ENCODE measurements at places on chromosomes 1 and 21.

- DNase-seq: no peak
Observed at GRCh38 chr1:43493661-43494450, 36.8 kb upstream of the PTPRF start.

- DNase-seq: no peak
Observed at GRCh38 chr1:35454616-35455015, 102.6 kb downstream of the KIAA0319L start.

- no peak for DNase-seq
Observed at GRCh38 chr1:29372108-29372507, 135.8 kb downstream of the PTPRU start.

- no peak for DNase-seq
Observed at GRCh38 chr1:99644279-99645004, 1.5 kb upstream of the PALMD start.

GRCh38 chr1:203632941-203633340 lies 6.3 kb downstream of the ATP2B4 start:
- no peak for DNase-seq

GRCh38 chr1:246971090-246971721 lies 36.7 kb downstream of the ZNF695 start:
- peak; percentile 15 for DNase-seq

GRCh38 chr1:53037159-53037558 lies 24.9 kb upstream of the PODN start:
- DNase-seq: no peak

- DNase-seq: no peak
Observed at GRCh38 chr1:91124989-91125417, 103.2 kb upstream of the ZNF644 start.

DNA sequence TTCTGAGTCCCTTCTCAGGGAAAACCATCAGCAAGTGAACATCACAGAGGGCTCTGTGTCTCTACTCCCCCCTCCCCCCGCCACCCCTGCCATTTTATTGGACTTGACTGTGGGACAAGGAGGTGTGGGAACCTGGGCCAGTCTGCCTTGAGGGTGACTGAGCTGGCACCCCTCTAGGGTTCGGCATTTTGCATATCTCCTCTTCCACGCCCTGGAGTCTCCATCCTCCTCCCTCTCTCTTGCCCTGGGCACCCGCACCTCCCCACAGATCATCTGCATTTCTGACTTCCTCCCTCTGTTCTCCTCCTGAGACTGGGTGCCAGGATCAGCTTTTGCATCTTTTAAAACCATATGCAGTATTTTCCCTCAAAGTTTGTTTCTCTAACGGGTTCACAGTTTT lies 107.1 kb upstream of the ERRFI1 start:
- no peak for DNase-seq

GRCh38 chr1:157403203-157403602 lies 149.1 kb downstream of the FCRL5 start:
- DNase-seq: peak; percentile 30

GRCh38 chr1:170929835-170930554 lies 5.3 kb upstream of the MROH9 start:
- peak; percentile 83 for DNase-seq

DNA sequence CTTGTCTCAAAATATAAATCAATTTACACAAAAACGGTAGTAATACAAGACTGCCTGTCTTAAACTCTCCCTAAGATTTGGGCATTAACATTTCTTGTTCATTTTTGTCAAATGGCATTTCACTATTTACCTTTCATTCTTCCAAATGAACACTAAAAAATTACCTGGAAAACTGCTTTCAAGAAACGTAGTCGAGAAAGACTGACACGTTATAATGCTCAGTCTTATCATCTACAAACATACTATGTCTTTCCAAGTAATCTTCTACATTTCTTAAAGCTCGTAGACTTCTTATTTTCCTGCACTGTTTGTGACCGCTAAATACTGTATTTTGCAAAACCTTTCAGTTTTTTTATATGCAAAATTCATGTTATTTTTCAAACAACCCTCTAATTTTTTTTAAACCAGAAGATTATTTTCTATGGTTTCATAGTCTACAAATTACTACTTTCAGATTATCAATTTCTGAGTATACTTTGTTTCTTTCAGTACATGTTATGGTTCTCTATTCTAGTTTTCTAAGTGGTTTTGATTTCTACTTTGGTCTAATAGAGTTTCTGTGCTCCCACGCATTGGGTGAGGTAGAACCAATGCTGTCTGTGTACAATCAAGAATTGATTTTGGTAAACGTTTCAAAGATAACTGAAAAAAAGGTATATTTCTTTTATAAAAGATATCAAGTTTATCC lies 336.4 kb downstream of the SMYD3 start:
- no peak for DNase-seq

GRCh38 chr1:168468042-168468809 lies 75.6 kb downstream of the XCL2 start:
- DNase-seq: no peak

GRCh38 chr1:22449636-22450035 lies 2.0 kb upstream of the ZBTB40 start:
- no peak for DNase-seq

DNA sequence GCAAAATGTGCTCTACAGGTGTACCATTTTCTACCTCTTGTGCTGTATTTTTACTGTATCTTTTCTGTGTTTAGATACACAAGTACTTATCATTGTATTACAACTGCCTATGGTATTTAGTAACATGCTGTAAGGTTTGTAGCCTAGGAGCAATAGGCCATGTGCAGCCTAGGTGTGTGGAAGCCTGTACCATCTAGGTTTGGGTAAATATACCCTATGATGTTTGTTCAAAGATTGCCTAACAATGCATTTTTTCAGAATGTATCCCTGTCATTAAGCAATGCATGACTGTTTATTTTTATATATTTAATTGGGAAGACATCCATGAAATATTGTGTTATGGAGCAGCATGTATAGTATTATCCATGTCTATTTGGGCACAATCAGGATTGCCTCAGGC lies 11.0 kb downstream of the ETV3L start:
- no peak for DNase-seq

GRCh38 chr1:198132060-198132781 lies 24.6 kb upstream of the NEK7 start:
- DNase-seq: no peak

DNA sequence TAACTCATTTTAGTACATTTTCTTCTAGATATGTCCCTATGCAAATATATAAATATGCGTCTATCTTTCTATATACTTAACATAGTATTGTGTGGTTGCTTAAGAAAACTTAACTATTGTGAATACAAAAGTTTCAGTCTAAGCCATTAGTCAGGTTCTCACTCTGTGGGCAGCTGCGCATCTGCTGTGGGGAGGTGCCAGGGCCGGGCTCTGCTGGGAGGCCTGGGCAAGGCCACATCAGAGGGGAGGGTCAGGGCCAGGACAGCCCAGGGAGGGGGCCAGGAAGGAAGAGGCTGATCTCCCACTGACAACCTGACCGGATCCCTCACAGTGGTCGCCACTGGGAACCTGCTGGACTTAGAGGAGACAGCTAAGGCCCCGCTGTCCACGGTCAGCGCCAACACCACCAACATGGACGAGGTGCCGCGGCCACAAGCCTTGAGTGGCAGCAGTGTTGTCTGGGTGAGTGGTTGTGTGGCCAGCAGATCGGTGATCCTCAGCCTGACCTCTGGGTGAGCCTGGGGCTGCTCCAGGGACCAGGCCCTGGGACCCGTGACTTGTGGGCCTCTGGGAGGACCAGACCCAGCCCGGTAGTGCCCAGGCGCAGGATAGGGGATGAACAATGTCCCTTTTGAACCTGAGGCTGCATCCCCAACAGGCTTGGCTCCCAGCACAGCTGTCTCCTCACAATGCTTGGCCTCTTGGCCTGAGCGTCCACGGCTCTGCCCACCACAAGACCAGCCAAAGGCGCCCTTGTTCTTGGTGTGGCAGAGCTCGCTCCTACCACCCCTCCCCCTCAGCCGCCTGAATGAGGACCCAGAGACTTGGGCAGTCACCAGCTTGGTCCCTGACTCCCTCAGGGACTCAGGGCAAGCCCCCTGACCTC lies 20.2 kb downstream of the LDLRAP1 start:
- no peak for DNase-seq

GRCh38 chr21:28723646-28724045 lies 269.0 kb downstream of the LTN1 start:
- no peak for DNase-seq

DNA sequence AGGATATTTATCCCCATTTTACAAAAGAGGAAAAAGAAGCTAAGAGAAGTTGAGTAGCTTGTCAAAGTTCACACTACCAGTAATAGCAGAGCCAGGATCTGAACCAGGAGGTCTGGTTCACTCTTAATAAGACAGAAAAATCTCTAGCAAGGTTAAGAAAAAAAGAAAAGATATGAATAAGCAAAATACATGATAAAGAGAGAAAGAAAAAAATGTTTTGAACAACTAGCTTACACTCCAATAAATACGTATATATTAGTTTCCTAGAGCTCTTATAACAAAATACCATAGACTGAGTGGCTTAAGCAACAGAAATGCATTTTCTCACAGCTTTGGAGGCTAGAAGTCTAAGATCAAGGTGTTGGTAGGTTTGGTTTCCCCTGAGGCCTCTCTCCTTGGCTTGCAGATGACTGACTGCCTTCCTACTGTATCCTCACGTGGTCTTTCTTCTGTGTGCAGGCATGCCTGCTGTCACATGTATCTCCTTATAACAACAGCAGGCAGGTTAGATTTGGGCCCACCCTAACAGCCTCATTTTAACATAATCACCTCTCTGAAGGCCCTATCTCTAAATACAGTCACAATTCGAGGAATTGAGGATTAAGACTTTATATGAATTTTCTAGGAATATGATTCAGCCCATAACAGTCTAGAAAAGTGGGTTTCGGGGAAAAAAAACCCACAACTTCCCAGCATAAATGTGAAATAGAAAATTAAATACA lies 60.4 kb downstream of the LEPR start:
- no peak for DNase-seq

- DNase-seq: no peak
Observed at GRCh38 chr1:203177470-203178039, 1.9 kb upstream of the MYBPH start.

DNA sequence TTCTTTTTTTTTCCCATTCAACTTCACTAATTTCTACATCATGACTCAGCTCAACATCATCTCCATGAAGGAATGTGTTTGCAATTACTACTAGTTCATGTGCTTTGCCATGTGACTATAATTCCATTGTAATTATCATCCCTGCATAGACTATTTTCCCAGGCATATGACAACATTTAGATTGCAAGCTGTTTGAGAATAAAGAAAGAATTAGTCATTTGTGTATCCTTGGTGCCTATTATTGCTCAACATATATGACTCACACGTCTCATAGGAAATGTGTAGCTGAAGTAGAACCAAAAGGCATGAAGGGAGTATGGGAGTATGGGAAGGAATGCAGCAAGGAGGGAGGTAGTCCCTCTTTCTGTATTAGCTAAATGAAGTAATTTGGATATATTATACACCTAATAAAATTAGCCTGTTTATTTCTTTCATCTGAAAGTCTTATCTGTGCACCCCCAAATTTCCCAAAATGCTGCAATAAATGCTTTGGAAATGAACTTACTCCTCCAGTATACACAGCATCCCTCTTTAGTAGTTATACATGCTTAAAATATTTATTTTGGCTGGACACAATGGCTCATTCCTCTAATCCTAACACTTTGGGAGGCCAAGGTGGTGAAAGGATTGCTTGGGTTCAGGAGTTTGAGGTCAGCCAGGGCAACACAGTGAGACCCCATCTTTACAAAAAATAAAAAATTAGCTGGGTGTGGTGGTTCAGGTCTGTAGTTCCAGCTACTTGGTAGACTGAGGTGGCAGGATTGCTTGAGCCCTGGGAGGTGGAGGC lies 316.9 kb upstream of the ADGRL4 start:
- DNase-seq: no peak

DNA sequence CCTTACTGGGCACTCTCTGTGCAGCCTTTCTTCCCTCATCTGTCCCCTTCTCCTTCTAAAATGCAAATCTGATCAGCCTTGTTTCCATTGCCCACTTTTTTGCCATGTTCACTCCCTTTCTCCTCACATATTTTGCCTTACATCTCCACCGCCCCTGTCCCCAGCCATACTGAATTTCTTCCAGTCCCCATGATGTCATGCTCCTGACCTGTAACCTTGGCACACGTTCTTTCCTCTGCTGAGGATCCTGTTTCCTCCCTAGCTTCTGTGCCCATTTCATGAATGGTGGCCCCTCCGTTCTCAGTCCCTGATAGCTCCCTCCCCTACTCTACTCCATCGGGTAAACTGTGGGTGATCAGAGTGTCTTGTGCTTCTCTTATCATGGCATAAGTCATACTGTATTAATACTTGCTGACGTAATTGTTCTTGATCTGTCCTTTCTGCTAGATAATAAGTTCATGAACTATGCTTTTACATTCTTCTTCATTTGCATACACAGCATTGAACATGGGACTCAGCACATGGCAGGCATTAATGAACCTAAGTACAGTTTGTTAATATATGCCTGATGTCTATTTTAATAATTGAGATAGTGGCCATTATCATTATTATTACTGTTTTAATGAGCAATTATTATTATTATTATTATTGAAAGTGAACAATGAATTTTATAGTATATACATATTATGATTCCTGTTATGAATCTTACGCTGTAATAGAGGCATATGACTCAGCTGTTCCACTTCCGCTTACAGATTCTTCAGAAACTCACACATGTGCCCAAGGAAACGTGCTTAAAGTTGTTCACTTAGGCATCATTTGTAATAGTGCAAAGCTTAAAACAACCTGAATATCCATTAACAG lies 28.5 kb downstream of the MAP3K21 start:
- DNase-seq: no peak

DNA sequence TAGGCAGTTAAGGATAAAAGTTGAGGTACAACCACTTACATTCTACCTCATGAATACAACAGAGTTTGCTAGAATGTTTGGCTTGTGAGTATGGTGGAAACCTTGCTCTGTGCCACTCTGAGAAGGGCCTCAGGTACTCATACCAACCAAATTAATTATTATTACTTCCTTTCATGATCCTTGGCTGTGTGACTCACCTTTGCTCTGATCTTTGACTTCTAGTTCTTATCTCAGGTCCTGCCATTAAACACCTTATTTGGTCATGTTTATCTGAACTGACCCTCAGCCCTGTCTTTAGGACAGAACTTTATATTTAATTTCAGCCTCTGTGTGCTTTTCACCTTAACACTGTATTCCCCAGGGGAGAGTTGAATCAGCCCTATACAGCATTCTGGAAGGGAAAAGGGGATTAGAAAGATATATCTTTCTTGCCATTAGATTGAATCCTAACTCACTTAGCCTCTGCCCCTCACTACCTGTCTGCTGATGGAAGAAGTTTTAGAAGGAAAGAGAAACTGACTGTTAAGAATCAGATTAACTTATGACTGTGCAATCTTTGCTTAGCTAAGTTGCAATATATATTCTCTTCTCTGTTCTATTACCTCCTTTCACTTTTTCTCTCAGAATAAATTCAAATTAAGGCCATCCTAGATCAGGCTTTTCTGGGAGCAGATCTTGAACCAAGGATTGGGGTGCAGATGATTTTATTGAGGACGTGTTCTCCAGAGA lies 260.4 kb upstream of the DPYD start:
- no peak for DNase-seq

- DNase-seq: no peak
Observed at GRCh38 chr1:54866801-54867716, 19.9 kb downstream of the DHCR24 start.

DNA sequence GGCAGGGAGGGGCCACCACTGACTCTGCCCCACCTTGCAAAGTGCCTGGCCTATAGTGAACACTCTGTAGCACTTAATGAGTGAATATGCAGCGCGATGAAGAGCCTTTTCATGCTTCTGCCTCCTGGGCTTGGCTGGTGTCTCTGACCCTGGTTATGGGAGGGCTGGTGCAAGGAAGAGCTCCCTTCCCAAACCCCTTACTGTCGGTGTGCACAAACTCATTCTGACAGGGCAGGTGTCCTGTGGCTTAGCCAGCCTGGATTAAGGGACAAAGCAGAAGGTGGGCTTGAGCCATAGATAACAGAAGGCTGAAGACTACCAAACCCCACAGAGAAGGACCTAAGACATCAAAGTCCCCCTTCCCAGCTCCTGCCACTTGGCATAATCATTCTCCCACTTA lies 2.0 kb upstream of the NCMAP start:
- no peak for DNase-seq
